ENCODE measurements at places on chromosomes 16 and 17.

GRCh38 chr16:62816971-62817519 lies 780.8 kb upstream of the CDH8 start:
- DNase-seq, result no peak

- DNase-seq, result no peak
Observed at GRCh38 chr16:521381-522210, 5.9 kb upstream of the CAPN15 start.

- DNase-seq, result no peak
Observed at GRCh38 chr17:69473841-69474831, 59.6 kb downstream of the MAP2K6 start.

GRCh38 chr16:5072334-5073278 lies 963 bp downstream of the ALG1 start:
- no peak for DNase-seq

- DNase-seq, result no peak
Observed at GRCh38 chr16:22424161-22424937, 49.9 kb upstream of the CDR2 start.

GRCh38 chr16:5001571-5001970 lies 32.2 kb downstream of the NAGPA start:
- DNase-seq, result no peak

DNA sequence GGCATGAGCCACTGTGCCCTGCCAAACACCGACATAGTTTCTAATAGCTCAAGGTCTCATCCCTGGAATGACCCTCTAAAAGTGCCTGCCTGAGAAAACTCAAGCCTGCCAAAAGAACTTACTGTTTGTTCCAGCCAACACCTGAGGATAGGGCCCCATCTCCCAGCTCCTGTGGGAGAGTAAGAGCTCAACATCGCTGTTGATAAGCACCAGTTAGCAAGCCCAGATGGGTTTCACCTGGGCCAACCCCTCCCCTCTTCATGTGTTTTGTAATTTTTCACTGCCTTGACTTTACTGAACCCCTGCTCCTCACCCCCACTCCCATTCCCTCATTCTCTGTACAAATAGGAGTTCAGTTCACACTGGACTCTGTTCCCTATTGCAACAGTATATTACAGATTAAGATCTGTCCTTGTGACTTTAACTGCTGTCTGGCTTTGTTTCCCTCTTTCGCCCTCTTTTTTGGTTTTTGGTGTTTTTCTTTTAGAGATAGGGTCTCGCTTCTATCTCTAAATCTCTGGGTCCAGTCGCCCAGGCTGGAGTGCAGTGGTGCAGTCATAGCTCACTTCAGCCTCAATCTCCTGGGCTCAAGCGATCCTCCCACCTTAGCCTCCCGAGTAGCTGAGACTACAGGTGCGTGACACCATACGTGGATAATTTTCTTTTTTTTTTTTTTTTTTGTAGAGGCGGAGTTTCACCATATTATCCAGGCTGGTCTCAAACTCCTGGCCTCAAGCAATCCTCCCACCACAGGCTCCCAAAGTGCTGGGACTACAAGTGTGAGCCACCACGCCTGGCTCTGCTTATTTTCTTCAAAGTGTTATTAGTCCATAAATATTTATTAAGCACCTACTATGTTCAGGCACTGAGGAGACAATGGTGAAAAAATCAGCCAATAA lies 12.3 kb downstream of the NUPR1 start:
- no peak for DNase-seq

DNA sequence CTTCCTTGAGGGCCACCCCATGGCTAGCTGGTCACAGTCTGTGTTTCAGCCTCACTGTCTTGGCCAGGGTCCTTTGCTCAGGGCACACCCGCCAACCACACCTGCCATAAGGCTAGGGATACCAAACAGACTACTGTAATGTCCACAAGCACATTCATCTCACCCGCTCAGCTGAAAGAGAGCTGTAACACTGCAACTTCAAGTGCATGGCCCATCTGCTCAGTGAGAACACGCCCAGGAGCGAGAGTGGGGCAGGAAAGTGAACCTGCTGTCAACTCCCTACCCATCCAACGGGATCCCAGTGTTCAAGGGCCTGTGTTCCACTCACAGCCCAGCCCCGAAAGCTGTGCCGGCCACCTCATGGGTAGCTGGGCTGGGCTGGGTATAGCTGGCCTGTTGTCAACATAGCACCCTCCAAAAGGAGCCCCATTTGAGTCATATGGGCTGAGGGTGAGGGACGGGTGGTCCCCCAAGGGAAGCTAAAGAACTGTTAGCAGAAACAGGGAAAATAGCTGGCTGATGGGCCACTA lies 55.7 kb downstream of the SCNN1B start:
- no peak for DNase-seq

- no peak for DNase-seq
Observed at GRCh38 chr16:69793526-69793925, 31.4 kb downstream of the WWP2 start.

- no peak for DNase-seq
Observed at GRCh38 chr17:78769196-78769773, 12.8 kb downstream of the CYTH1 start.

- DNase-seq, result no peak
Observed at GRCh38 chr17:58006560-58006923, 504 bp downstream of the SRSF1 start.

GRCh38 chr16:84593825-84594724 lies 23.8 kb downstream of the COTL1 start:
- no peak for DNase-seq

- DNase-seq, result no peak
Observed at GRCh38 chr16:87874639-87875427, 5.5 kb upstream of the SLC7A5 start.

- DNase-seq, result no peak
Observed at GRCh38 chr17:32289471-32290070, 23.9 kb downstream of the RHBDL3 start.

DNA sequence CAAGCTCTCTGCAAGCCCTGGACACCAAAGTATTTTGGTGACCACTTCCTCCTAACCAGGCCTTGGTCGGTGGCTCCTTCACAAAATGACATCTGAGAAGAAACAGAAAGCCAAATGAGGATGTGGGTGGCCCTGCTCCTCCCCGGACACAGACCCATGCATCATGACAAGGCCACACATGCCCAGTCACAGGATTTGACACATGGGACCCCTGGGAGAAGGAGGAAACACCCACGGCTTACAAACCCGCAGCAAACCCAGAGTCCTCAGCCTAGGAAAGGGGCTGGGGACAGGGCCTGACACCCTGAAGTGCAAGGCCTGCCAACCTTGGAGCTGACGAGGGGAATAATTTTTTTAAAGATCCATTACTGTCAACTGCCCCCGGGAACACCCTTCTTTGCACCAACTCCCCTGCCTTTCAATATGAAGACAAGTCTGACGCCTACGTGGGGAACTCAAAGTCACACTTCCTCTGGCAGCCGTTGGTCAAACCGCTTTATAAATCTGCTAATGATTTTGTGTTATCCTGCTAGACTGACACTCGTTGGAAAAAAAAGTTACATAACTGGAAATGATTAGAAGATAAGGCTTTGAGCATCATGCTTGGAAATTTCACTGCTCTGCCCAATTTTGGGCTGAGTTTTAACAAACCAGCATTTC lies 41.3 kb downstream of the GAS7 start:
- DNase-seq, result no peak

DNA sequence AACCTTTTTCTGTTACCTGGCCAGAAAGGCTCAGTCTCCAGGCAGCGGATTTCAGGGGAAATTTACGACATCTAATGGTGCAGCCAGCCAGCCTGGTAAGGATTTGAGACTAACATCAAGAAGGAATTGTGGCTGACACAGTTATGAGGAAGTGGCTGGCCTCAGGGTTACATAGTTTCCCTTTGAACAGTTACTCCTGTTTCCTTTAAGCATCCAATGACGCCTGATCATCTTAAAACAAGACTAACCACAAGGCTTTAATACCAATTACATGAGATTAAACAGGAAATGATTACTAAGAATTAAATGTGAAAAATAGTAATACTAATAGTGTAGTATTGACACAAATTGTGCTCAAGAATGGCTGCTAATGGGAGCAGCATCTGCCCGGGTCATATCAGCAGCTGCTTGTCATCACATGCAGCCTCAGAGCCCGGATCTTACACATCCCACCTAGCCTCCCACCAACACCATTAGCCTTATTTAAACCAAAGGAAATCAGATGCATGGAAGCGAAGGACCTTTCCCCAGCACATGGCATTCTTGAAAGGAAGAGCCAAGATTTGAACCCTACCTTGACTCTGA lies 431.8 kb downstream of the PMP22 start:
- DNase-seq, result no peak

GRCh38 chr17:30279156-30279555 lies 12.6 kb downstream of the BLMH start:
- no peak for DNase-seq

DNA sequence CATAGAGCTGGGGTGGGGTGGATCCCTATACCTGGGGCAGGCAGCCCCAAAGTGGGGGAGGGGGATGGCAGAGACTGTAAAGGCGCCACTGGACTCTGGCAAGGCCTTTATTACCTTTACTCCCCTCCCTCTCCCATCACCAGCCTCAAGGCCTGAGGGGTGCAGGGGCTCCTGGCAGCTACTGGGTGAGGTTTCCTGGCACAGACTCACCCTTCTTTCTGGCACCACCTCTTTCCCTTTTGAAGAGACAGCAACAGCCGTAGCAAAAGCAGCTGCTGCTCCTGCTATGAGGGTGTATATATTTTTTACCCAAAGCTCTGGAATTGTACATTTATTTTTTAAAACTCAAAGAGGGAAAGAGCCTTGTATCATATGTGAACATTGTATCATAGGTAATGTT lies 17.6 kb downstream of the RAPGEFL1 start:
- no peak for DNase-seq

GRCh38 chr17:15516150-15516549 lies 47.1 kb downstream of the TVP23C start:
- DNase-seq, result no peak

DNA sequence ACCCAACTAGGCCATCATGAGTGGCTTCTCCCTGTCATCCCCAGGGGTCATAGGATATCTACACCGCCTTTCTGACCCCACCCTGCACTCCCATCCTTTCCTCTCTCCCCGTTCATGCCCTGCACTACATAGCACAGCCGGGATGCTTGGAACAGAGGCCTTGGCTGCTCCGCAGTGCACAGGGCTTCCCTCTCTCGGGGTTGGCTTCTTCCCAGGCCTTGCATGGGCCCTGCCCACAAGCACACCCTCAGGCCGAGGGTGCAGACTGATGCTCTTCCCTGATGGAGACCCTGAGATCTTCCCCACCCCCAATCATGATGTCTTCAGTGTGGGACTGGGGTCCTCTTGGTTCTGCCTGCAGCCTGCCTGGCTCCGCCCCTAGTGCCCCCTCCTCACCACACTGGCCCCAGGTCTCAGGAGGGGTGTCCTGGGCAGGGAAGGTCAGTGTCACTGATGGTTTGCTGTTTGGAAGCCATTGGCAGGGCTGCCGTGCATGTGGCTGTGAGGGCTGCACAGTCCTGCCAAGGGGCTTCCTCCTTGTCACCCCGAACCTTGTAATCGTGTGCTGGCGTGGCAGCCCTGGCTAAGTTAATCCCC lies 14.3 kb upstream of the NAGLU start:
- DNase-seq, result no peak

DNA sequence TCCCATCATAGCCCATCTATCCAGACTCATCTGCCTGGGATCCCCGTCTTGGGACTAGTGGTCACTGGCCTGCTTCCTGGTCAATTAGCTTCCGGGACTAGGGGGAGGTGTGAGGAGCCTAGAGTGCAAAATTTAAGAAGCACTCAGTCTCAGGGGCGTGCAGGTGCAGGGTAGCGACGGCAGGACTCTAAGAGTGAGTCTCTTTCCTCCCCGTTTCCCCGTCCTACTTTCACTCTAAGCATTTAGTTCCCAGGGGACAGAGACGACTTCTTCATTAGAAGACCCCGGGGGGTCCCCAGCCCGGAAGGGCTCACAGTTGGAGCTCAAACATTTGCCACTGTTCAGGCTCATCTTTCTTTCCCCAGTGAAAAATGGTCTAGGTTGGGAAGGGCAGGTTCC lies 677 bp upstream of the ZNHIT3 start:
- DNase-seq, result no peak

GRCh38 chr17:57201481-57201880 lies 54.8 kb upstream of the MSI2 start:
- no peak for DNase-seq

DNA sequence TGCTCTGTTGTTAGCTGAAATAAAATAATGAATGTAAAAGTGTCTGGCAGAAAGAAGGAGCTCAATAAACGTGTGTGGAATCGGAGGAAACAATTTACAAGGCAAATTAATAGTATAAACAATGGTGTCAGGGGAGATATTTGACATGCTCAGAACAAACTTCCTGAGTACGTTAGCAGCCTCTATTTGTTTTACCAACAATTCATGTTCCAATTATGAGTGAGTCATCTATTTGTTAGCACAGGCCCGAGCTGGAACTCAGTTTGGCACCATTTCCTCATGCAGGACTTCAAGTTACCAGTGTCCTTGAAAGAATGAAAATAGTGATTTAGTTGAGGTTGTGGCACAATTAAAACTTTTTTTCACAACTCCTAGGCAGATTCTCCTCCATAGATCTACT lies 9.1 kb downstream of the ASIC2 start:
- DNase-seq, result no peak

DNA sequence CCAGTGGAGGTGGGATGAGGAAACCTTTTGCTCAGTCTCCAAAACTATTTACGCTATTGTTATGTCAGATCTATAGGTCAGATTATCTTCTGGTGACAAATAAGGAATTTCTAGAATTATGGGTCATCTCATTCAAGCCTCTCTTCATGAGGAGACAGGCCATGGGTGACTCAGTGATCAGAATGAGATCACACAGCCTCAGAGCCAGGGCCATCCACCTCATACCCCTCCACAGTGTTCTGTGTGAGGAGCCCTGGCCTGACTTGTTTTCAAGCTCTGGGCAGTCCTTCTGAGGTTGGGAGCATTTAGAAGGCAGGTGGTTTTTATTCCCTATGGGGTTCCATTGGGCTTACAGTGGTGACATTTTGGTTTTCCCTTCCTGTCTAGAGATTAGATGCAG lies 26.5 kb downstream of the YPEL2 start:
- DNase-seq, result peak; percentile 69
